ENCODE measurements at places on chromosomes 11 and 22.

DNA sequence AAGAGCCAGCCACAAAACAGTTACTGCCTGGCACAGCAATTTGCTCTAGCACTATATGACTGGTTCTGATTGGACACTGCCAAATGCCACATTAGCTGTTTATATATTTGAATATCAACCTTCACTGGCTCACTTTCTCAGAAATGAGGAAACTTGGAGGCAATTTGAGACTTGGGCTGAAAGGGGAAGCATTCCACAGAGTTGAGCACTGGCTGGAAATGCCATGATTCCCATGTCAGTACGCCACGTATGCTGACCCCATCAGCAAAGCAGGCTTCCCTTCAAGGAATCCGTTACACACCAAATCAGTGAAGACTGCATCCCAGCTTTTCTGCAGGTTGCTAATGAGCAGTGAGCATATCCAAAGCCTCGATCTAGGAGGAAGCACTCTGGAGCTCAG lies 34.7 kb downstream of the GALNT18 start:
- no peak for DNase-seq

DNA sequence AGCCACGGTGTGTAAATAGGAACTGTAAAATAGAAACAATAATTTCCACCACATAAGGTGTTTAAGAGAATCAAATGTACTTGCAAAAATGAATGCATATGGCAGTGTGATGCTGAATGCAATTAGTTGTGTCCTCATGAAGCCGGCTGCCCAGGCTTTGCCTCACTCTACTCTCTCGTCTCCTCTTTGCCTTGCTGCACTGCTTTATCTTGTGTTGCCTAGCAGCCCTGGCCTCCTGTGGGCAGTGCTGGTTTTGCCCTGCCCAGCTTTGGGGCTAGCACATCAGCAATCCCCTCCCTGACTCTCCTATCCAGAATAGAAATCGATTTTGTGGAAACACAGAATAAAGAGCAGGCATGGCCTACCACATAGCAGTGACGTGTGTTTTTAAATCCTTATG lies 30.0 kb downstream of the LRRC32 start:
- DNase-seq: no peak

DNA sequence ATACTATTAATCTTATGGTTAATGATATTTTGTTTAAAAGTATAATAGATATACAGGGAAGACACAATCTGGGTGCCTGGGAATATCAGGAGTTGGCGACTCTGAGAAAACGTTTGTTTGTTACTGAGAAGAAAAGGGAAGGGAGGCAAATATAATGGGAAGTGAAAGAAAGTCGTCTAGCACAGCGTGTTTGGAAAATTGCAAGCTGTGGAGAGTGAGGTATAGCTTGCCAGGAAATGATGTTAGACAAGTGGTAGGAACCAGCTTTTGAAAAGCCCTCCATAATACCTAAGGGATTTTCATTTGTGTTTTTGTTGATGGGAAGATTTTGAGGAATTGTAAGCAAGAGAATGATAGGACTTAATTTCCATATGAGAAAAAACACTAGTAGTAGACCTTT lies 322.2 kb downstream of the LUZP2 start:
- peak; percentile 6 for DNase-seq

- no peak for DNase-seq
These were observed 71.1 kb upstream of the BID start for GRCh38 chr22:17845327-17845726.

- no peak for DNase-seq
These were observed 7.2 kb downstream of the KCTD14 start for GRCh38 chr11:78015878-78016277.

DNA sequence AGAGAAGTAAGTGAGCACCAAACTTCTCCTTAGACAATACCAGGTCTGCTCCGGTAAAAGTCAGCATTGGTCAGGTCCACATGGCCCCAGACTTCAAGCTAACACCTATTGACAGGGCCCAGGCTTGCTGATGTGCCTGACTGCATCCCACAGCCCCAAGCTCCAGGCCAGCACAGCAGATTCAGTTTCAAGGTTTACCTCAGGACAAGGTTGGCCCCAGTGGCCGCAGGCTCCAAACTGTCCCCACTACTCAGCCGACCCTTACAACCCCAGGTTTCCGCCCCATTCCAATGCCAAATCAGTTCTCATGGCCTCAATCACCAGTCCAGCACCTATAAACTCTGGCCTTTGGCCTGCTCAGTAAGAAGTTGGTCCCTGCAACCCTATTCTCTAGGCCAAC lies 39.4 kb downstream of the OR4C6 start:
- DNase-seq: no peak

GRCh38 chr22:30824711-30825110 lies 130.0 kb downstream of the OSBP2 start:
- no peak for DNase-seq

- DNase-seq: no peak
These were observed 25.5 kb upstream of the ACR start for GRCh38 chr22:50712341-50713007.

- peak; percentile 48 for DNase-seq
These were observed 139.6 kb upstream of the LMO1 start for GRCh38 chr11:8403310-8403709.

GRCh38 chr11:17268902-17269301 lies 7.6 kb upstream of the NUCB2 start:
- no peak for DNase-seq

DNA sequence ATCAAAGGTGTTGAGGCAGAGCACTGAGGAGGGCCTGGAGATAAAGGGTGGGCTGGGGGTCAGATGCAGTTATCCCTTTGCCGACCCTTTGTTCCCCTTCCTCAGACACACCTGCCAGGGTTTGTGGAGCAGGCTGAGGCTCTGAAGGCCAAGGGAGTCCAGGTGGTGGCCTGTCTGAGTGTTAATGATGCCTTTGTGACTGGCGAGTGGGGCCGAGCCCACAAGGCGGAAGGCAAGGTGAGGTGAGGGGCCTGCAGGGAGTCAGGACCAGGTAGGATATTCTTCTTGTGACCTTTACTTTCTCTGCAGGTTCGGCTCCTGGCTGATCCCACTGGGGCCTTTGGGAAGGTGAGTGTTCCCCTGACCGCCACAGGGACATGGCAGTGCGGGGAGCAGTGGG lies 2.6 kb downstream of the PRDX5 start:
- DNase-seq: no peak

GRCh38 chr11:131219646-131220045 lies 150.8 kb upstream of the NTM start:
- DNase-seq: no peak

DNA sequence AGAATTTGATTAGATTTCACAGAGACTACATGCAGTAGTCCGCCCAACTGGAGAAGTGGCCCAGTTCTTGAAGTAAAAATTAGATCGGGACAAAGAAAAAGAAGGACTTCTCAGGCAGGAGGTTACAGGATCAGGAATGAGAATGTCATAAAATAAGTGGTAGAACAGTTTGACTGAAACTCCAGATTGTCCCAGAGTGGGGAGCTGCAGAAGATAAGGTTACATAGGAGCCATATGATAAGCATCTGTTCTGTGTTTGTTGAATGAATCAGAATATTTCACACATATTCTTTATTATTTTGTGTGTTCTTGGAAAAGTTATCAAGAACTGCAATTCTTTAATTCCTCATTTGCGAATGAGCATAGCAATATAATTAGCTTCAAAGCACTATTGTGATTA lies 210.6 kb downstream of the AASDHPPT start:
- no peak for DNase-seq

DNA sequence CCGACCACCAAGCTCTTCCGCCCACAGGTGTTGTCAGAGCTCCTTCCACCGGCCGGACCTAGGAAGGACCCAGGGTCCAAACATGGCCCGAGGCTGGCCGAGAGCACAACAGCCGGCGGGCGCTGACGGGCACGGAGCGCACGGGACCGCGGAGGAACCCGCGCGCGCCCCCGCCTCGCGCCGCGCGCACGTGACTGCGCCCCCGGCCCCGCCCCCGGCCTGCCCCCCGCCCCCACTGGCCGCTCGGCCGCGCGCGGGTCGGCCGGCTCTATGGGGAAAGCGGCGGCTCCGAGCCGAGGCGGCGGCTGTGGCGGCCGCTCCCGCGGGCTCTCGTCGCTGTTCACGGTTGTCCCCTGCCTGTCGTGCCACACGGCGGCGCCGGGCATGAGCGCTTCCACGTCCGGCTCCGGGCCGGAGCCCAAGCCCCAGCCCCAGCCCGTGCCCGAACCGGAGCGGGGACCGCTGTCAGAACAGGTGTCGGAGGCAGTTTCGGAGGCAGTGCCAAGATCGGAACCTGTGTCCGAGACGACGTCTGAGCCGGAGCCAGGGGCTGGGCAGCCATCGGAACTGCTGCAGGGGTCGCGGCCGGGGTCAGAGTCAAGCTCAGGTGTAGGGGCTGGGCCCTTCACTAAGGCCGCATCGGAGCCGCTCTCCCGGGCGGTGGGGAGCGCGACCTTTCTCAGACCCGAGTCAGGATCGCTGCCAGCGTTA lies at the start of gene OSBP2:
Gene OSBP2, plus strand, starts transcription at position 235 of the 711 bp plus-strand sequence. Its CDS starts 36 bp downstream, at position 271.
- no peak for DNase-seq

GRCh38 chr11:43459246-43459645 lies 100.5 kb downstream of the TTC17 start:
- no peak for DNase-seq

- no peak for DNase-seq
These were observed 34.6 kb upstream of the MMP13 start for GRCh38 chr11:102990145-102990544.

GRCh38 chr11:11607772-11608171 lies 14.0 kb downstream of the GALNT18 start:
- no peak for DNase-seq

DNA sequence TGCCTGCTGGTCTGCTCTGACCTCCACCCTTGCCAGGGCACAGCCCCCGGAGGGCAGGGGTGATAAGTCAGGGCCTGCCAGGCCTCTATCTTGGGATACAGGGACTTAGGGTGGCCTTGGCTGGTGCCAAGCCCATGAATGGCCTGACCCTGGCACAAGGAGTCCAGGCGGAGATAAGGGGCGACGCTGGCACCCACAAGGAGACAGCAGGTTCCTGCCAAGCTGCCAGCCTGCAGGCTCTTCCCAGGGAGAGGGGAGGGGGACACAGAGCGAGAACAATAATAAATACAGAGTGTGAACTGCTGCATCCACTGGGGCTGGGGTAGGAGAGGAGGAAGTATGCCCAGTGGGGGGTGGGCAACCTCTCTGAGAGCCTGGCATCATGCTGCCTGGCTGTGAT lies 978 bp downstream of the CSDC2 start:
- DNase-seq: no peak

GRCh38 chr11:26319906-26320305 lies 12.0 kb upstream of the ANO3 start:
- peak; percentile 84 for DNase-seq

DNA sequence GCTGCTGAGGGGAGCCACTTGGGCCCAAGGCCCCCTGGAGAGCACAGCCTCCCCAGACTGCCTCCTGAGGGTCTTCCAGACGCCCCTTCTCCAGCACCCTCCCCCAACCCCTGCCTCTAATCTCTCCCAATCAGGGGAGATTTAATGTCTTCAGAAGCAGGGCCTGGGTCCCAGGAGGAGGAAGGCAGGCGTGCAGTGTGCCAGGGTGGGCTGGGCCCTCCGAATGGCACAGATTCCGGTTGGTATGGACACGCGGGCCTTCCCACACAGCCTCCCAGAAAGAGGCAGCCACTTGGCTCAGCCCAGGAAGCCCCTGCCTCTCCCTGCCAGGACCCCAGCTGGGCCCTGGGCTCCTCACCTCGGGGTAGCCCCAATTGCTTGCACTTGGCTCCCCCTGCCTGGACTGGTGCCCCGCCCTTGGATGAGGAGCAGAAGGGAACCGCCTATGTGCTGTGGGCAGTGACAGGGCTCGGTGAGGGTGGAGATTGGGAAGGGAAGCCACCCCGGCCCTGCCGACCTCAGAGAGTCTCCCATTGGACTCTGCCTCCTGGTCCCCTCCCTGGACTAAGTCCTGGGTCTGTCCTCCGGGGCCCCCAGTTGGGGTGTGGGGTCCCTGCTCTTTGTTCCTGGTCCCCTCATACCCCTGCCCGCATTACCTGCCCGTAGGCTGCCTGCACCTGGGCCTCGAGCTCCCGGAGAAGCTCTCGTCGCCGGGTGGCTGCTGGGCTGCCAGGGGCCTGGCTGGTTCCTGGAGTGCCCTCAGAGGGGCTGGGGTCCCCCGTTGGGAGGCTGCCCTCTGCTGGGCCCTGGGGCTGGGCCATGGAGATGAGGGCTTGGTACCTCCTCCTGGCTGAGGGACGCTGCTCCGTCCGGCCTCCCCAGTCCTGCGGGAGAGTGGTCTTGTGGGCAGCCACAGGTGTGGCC lies 572 bp upstream of the CABP2 start:
- no peak for DNase-seq

DNA sequence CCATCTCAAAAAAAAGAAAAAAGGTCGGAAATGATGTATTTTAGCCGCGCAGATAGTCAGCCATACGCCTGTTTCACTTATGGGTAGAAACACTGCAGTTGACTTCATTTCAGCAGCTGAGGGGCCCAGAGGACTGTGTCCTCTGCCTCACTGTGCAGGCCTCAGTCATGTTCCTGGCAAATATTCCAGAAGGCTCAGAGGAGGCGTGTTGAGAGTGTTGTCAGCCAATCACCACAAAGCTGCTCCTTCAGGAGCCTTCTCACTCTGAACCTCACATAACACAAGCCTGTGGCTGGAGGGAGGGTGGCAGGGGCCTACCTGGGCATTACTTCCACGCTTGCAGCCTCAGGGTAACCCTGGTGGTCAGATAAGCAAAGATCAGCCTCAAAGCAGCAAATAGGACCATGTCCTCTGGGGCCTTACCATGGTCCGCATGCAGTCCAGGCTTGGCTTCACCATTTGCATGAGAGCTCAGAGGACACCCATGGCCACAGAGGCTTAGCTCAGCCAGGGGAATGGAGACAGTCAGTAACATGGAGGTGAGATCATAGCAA lies 17.3 kb upstream of the TREH start:
- DNase-seq: no peak

GRCh38 chr11:67612751-67613150 lies 6.0 kb downstream of the NDUFV1 start:
- DNase-seq: no peak

GRCh38 chr11:75733431-75734107 lies 15.9 kb downstream of the MOGAT2 start:
- no peak for DNase-seq

GRCh38 chr11:109338131-109338530 lies 83.9 kb upstream of the C11orf87 start:
- DNase-seq: peak; percentile 41

- DNase-seq: peak; percentile 47
These were observed 1.9 kb upstream of the SLC25A45 start for GRCh38 chr11:65384301-65384889.

All from choroid plexus epithelial cell (primary cell).